T-helper 2 cell treated with Interferon-gamma antibody and Interleukin-4, amounts not matched to agents 100 ng/mL and 5 ng/mL, for 36 hours (primary cell): ENCODE measurements at places on chromosomes 2 and 18. TPM values are rescaled to one million over a fixed set of nuclear protein-coding genes. Genes with fewer than 3 reads are reported as not detected.

THSD7B gene
- not detected in 2 replicates for total RNA-seq

ALPG gene
- total RNA-seq: not detected in 2 replicates

C2orf15 gene
- 0.20 and 0.34 TPM in 2 replicates for total RNA-seq

NAT8 gene
- not detected in 2 replicates for total RNA-seq

ADCYAP1 gene
- total RNA-seq: not detected in 2 replicates
